ENCODE measurements at places on chromosomes 2 and 18. TPM values are rescaled to one million over a fixed set of nuclear protein-coding genes. Genes with fewer than 3 reads are reported as not detected.

- ATAC-seq, result no peak
Measured at GRCh38 chr2:11767779-11768178, 21.3 kb downstream of the LPIN1 start.

- ATAC-seq, result no peak
Measured at GRCh38 chr2:239393388-239393940, 7.4 kb downstream of the HDAC4 start.

GRCh38 chr2:95377216-95378123, 25.0 kb upstream of the FAHD2A start:
- ATAC-seq, result no peak

DNA sequence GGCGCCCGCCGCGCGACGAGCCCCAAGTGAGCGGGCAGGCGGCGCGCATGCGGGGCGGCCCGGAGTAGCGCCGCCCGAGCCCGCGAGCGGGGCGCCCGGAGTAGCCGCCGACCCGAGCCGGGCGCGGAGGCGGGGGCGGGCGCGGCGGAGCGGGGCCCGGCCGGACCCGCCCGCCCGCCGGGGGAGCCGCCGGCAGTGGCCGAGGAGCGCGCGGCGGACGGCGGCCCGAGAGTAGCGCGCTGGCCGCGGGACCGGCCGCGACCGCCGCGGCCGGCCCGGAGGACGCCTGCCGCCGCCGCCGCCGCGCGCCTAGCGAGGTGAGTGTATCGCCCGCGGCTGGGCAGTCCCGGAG, at the start of gene GALNT1:
TSS of gene GALNT1 (plus strand) at position 195 of the 352 bp plus-strand sequence. CDS start 72,923 bp downstream, outside the sequence.
- peak; percentile 40 for ATAC-seq

DNA sequence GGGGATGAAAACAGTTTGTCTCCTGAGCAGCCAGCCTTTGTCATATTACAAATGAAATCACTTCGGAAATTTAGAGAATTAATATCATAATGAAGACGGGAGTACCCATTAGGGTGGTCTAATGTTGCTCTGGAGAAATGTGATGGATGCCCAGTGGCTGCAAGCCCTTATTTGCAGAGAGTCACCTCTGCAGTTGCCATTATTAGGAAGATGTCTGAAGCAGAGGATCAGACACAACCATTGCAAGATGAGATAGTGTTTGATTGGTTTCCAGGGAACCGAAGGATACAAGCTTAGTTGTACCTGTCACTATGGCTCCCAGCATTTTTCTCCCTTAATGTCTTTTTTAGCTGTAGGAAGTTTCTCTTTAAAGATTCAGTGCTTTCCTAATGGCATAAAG, 272.4 kb downstream of the FIGN start:
- no peak for ATAC-seq

- ATAC-seq, result peak; percentile 67
Measured at GRCh38 chr2:239150125-239151011, 250.5 kb downstream of the HDAC4 start.

DNA sequence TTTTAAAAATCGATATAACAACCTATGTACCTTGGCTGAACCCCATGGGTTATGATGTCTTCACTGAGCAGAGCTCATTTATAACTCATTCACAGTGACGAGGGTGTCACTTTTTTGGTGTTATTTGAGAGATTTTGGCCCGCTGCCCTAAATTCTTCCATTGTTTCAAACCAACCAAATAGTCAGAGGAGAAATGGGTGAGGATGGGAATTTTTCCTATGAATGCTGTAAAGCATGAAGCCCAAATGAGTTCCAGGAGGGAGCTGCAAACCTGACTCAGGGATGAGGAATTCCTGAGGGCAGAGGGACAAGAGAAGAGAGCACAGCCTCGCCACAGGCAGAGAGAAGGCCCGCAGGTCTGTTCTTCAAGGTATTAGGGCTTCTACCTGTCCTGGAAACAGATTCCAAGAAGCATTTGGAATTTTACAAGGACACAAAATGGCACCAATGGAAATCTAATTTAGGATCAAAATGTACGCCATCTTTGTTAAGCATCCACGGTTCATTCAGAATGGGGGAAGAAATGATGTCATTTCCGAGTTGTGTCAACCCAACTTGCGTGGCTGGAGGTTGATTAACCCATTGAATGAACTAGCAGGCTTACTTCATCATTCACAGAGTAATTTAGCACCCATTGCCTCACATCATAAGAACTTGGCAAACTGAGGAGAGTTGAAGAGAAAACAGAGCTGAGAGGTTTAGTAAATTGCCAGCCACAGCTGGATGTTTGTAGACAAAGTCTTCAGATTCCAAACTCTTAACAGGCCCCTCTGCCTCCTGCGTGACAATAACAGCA, 133.5 kb downstream of the LAMA3 start:
- no peak for ATAC-seq

GRCh38 chr2:240502430-240503121, 55.2 kb downstream of the ANKMY1 start:
- no peak for ATAC-seq

DNA sequence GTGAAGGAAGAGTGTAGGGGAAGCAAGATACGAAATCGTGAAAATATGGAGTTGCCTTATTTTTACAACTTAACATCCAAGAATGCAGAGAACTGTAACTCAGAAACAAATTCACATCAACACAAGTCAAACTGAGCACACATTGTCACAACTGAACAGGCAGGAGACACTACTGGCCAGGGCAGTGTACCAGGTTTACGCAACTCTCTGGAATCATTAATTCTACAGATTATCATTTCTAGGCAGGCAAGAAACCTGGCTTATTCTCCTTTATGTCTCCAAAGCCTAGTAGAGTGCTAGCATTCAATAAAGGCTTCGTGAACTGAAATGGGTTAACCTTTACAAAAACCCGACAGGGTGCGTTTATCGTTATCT, 584 bp downstream of the COA5 start:
- ATAC-seq, result peak; percentile 28

- peak; percentile 81 for ATAC-seq
Measured at GRCh38 chr2:130836501-130837174, at the start of gene ARHGEF4. ARHGEF4 (plus strand) TSS chr2:130836914; CDS start chr2:130836954, 40 bp downstream.

- peak; percentile 75 for ATAC-seq
Measured at GRCh38 chr18:46343931-46344372, 239.8 kb downstream of the HAUS1 start.

DNA sequence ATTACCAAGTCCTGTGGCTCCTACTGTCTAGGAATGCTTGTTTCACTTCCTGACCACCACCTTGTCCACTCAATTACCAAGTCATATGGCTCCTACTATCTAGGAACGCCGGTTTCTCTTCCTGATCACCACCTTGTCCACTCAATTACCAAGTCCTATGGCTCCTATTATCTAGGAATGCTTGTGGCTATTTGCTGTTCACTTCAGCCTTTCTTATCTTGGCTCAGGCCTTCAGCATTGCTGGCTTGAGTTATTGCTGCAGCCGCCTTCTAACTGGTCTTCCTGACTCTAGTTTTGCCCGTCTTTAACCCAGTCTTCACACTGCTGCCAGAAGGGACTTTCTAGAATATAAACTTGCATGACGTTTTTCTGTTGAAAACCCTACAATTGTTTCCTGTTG, 82.5 kb upstream of the GAREM1 start:
- ATAC-seq, result no peak

DNA sequence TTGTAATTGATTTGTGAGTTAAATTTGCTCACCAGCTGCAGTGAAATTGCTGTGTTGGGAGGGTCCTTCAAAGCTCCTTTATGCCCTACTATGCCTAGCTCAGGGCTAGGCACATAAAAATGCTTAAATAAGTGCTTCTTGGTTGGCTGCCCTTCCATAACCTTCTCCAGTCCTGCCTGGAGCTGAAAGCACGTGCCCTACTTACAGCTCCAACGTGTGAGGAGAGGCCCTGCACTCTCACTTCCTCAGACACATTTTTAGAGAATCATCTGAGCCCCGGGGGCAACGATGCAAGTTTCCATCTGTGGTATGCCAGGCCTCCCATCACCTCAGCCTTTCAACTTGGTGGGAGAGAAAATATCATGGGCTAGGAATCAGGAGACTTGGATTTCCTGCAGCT, 202.7 kb downstream of the BCL11A start:
- no peak for ATAC-seq

DNA sequence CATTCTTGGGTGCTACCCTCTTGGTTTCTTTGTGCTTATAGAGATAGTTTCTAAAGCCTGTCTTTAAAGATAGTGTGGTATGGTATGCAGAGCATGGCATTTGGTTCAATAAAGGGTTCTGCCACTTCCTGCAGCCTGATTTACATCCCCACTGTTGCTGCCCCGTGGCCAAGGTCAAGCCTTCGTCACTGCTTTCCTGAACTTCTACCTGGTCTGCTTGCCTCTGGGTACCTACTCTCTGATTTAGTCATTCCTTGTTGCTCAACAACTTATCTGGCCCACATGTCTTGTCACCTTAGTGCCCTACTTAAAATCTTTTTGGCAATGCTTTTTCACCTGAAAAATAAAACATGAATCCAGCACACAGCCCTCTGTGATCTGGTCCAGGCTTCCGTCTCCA, 352.9 kb downstream of the LPIN1 start:
- ATAC-seq, result no peak

GRCh38 chr2:39640107-39640506, 25.6 kb upstream of the TMEM178A start:
- ATAC-seq, result no peak

GRCh38 chr18:56770097-56770496, 118.9 kb downstream of the WDR7 start:
- no peak for ATAC-seq

GRCh38 chr2:43201497-43201896, 24.9 kb downstream of the ZFP36L2 start:
- no peak for ATAC-seq

- ATAC-seq, result no peak
Measured at GRCh38 chr18:24590946-24591345, 130.5 kb downstream of the HRH4 start.

The DNAH6 gene
- 0.04 TPM for total RNA-seq

The ARL6IP6 gene
- total RNA-seq, result 15.9 TPM

The TRIM43 gene
- total RNA-seq, result not detected
